ENCODE measurements at places on chromosomes 5 and 9. TPM values are rescaled to one million over a fixed set of nuclear protein-coding genes. Genes with fewer than 3 reads are reported as not detected.

FABP6 gene
- polyA plus RNA-seq, result 0.40 TPM

DNA sequence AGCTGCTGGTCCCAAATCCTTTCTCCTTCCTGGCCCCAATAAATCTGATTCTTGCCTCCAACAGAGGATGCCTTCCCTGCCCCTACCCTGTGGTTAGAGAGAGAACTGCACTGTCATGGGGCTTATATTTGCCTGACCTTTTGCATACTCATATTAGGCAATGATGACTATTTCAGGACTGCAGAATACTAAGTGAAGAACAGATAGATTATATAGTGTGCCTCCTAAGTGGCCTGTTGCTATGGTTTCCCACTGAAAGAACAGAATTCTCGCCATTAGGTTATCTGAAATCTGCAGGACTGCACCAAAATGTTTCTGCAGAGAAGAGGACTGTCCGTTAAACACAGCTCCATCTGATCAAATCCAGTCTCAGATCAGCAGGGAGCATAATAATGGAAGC, 87.3 kb upstream of the CCNG1 start:
- no peak for DNase-seq

DDX46 gene
- polyA plus RNA-seq, result 93.8 TPM

GRCh38 chr9:86643946-86644674, 289.9 kb upstream of the TUT7 start:
- no peak for DNase-seq

DNA sequence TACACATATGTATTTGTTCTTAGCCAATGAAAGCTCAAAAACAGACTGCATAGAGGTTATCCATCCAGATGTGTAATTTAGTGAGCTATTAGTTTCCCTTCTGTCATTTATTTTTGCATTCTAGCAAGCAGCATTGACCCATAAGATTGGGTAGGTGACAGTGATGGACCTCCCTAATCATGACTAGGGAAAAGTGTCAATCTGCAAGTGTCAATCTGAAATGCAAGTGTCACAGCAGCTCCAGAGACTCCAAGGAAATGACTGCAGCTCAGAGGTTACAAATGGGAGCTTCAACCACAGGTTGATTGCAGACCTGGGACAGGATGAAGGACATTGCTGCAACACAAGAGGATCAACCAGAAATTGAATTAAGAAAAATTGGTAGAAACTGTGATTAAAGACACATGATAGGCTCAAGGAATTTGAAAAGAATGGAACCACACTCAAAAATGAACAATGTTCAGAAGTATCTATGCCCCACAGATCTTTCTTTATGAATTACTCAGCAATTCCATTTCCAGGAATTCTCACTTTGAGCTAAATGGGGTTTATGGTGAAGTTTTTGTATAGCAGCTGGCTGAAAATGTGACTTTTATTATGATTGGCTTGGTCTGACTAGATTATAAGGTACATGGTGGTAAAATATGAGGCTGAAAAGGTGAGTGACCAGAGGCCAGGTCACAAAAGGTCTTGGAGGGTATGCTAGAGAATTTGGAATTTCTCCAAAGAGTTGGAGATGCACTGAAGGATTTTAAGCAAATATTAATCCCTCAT, 59.6 kb upstream of the HTR4 start:
- DNase-seq, result no peak

SPINK4 gene
- not detected for polyA plus RNA-seq
